ENCODE measurements at places on chromosomes 3 and 15.

- peak; percentile 41 for DNase-seq
These were observed 888.3 kb downstream of the PLOD2 start for GRCh38 chr3:145272684-145273083.

DNA sequence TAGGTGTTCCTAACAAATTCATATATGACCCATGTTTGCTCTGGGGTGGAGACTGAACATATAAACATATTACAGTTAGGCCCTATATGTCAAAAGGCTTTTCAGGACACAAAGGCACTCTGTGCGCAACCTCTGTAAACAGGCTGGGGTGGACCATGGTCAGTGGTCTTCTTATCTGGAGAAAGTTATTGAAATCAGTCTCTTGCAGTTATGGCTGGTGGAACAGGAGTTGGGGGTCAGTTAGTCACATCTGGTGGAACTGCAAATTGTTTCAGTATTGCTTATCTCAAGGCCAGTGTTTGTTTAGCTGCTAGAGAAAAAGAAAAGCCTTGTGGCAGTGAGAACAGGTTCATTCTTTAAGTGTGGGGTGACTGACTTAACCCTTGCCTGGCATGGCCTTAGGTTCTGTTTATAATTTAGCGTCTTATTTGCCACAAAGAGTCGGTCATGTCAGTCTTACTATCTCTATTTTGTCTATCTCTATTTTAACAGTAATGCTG is 5.9 kb upstream of the GP9 start:
- no peak for DNase-seq

GRCh38 chr15:60993008-60993407 is 236.1 kb downstream of the RORA start:
- peak; percentile 75 for DNase-seq

- DNase-seq = no peak
These were observed 37.9 kb upstream of the MECOM start for GRCh38 chr3:169701457-169701856.

- peak; percentile 88 for DNase-seq
These were observed 293.3 kb downstream of the MEX3B start for GRCh38 chr15:81752546-81752942.

DNA sequence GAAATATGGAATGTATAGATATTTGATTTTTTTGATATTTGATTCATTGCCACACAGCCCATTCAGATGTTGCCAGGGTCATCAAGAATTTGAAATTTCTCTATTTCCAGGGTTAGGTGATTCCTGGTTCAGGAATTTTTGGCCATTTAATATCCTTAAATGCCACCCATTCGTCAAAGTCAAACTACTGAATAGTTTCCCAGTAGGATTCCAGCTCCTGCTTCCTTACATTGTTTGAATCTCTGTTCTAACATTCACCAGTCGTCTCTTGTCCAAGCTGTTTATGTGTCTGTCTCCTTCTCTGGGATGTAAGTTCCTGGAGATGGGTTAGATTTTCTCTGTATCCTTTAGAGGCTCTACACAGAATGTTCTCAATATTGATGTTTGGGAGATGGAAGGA is 124.9 kb upstream of the TLE3 start:
- no peak for DNase-seq

- DNase-seq = no peak
These were observed 566.7 kb upstream of the ZNF717 start for GRCh38 chr3:76352051-76352450.

DNA sequence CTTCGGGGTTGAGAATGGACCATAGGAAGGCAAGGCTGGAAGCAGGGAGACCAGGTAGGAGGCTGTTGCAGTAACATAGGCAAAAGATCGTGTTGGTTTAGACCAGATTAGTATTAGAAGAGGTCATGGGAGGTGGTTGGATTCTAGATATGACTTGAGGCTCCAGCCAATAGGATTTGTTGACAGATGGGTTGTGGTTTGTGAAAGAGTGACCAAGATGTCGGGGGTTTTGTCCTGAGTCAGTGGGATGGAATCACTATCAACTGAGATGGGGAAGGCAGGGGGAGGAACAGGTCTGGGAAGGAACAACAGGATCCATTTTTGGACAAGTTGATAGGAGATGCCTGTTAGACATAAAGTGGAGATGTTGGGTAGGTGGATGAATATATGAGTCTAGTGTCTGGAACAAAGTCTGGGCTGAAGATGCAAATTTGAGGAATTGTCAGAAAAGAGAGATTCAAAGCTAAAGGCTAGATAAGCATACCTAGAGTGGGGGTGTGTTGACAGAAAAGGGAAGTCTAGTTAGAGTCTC is 95.5 kb upstream of the NPHP3 start:
- no peak for DNase-seq

- DNase-seq = no peak
These were observed 45.7 kb downstream of the PRR23E start for GRCh38 chr3:127238602-127239001.

DNA sequence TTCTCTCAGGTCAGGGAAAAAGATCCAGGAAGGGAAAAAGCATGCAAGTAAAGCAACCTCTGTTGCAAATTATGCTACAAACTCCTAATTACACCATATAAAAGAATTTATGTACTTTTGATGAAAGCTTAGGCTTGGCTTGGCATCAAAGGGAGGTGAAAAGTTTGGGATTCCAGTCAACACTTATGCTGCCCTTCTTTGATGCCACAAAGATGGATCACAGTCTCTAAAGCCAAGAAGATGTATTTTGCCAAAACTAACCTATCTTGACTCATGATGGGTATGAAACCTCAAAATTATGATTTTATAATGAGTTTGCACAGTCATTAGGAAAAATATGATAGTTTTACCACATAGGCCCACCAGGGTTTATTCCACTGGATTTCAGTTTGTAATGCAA is 101.0 kb upstream of the CCDC80 start:
- DNase-seq = peak; percentile 75

DNA sequence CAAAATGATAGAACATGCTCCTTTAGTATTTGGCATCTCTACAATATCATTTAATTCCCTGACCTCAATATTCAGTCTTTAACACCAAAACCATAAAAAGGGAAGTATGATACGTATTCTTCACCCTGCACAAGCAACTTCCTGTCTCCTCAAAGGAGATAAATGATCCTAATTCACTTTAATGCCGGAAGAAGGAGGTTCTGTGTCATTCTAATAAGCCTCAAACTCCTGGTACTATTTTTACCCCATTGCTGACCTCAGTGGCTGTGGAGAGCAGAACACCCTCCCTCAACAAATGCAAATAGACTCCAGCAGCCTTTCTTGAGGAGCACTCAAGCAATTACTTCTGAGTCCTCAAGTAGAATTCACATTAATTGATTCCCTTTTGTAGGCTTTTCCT is 173.3 kb downstream of the TMEM108 start:
- peak; percentile 45 for DNase-seq

DNA sequence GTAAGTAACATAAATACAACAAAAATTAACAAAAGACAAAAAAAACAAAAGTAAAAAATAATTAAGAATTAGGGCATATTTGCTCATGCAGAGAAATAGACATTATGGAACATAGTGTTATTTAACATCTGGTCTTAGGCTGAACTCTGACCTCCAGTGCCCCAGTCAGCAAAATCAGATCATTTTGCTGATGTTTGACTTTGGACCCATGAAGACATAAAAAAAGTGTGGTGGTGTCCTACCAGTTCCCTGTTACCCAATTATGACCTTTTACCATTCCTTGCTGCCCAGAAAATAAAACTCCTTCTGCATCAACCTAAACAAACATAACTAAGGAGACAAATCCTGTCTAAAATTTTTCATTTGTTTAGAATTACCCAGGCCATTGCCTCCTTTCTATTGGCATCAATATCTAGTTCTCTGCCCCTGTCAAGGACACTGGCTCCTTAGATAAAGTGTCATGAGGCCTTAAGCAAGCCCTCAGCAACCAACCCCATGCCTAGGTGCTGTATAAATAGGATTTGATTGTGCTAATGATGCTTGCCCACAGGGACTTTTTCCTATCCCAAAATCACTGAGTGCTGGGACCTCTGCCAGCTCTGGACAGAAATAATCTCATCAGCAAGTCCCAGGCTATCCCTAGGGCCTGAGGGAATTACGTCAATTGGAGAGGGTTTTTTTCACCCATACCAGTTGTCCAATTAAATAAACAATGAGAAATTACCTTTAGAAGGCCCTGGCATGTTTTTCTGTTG is 334.5 kb upstream of the UMPS start:
- no peak for DNase-seq

- DNase-seq = no peak
These were observed 103.7 kb downstream of the FRMD4B start for GRCh38 chr3:69282181-69282580.

DNA sequence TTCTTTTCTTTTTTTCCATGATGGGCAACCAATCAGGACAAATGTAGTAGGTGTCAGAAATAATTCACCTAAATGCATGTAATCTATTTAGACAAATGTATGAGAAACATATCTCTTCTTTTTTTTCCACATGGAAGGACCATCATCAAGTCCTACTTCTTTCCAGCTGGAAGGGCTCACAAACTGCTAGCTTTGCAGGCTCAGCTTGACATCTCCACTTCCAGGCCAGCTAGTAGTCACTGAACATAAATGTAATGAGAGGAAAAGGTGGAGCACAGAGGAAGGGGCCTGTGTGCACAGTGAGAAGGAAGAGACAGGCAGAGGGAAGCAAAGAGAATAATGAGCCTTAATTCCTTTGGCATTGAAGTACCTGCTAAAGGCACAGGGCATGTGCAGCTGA is 504.9 kb downstream of the MCTP2 start:
- no peak for DNase-seq

DNA sequence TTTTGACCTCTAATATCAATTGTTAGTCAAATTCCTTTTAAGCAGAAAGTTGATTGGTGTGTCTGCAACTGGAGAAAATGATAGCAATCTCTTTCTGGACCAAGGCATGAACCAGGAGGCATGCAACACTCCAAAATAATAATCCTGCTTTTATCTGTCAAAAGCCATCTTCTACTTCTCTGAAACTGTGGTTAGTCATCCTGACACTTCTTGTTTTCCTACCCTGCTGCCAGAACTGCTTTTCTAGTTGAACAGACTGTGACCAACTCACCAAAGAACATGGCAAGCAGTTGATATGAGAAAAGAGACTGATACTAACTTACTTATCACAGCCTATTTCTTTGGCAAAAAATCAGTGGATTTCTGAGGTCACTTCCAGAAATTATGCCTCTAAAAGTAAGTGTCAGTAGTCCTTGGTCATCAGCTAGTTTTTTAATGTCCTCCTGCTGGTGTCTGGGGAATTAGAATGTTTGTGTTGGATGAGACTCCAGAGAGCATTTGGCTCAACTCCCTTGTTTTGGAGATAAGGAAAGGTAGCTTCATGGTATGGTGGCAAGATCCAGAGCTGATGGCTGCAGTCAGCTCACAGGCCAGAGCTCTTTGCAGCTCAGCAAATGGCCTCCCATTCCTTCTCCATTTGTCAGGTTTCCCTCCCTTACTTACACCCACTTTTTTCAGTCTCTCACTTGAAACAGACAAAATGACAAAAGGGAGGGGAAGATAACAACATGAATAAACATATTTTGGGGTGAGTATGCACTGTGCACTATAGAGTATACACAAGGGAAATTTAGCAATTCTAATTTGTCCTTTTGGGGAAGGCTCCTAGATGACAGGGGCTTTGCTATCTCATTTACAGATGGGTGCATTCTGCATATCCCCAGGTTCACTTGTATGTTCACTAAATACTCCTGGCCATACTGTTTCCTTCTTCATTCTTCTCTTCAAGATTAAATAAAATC is 7.0 kb downstream of the CRYGS start:
- peak; percentile 30 for DNase-seq

DNA sequence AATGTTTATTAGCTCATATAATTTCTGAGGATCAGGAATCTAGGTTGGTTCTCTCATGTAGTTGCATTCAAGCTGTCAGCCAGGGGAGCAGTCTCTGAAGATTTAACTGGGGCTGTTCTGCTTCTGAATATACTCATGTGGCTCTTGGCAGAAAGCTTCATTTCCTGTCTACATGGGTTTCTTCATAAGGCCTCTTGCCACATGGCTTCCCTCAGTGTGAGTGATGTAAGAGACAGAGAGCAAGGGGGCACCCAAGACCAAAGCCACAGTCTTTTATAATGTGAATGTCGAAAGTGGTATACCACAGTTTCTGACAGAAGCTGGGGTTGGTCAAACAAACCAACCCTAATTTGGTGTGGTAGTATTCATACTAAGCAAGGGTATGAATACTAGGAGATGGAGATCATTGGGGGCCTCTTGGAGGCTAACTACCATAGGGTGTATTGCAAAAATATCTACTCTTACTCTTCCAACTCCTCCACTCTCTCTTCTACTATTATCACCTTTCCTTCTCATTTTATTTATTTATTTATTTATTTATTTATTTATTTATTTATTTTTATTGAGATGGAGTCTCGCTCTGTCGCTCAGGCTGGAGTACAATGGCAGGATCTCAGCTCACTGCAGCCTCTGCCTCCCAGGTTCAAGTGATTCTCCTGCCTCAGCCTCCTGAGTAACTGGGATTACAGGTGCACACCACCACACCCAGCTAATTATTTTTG is 123.8 kb downstream of the B3GALNT1 start:
- DNase-seq = no peak

DNA sequence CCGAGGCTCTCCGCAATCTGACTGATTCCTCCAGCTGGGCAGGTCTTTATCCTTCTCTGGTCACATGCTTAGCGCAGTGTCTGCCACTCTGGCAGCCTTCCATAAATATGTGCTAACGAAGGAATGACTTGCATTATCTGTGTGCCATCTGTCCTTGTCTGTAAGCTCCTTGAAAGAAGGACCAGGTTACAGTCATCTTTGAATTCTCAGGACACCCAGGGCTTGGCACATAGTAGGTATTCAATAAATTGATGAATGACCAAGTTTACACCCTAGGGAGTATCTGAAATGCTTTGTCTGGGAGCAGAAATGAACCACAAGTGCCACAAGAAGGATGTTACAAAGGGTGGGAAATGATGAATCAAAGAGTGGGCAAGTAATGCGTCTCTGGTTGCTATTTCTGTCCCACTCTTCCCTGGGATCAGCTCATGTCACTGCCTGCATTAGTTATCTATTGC is 16.5 kb upstream of the FAM3D start:
- DNase-seq = peak; percentile 31

DNA sequence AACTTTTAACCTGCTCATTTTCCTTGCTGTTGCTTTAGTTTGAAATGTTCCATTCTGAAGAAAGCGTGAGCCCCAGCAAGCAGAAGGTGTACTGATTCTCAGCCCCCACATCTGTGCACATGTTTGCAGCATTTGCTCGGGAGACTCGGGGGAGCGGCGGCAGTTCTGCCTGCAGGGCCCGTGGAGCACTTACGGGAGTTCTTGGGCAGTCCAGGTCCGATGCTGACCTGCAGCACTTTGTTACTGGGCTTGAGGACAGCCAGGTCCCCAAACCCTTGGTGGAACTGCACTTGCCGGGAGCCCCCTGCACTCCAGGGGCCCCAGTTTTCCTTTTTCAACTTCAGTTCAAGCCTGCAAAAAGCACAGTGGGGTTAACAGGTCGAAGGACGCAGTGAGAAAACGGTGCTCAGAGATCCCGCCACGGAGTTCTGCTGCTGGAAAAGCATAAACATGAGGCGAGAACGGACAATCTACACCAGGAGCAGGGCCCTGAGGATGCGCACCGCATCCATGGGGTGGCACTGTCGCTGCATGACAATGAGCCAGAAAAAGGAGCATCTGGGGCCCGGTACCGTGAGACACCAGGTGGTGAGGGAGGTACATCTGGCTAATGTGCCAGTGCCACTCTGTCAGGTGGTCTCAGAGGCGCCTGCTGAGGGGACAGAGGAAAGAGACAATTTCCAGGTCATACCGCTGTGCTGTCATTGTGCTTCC is 45.6 kb upstream of the LDHAL6B start:
- no peak for DNase-seq
